ENCODE measurements at places on chromosomes 11 and 22.

- H3K36me3 ChIP-seq: no peaks in the 10 kb centered on the region
- DNase-seq: no peak
- H3K4me3 ChIP-seq: no peak overlapping the region
- no peaks in the 10 kb centered on the region for H3K27me3 ChIP-seq
- H3K27ac ChIP-seq: no peak overlapping the region
Observed at GRCh38 chr11:104524254-104524653, 360.3 kb upstream of the PDGFD start.

- H3K27me3 ChIP-seq: no peaks in the 10 kb centered on the region
- DNase-seq: no peak
- H3K4me3 ChIP-seq: no peak overlapping the region
- no peaks in the 10 kb centered on the region for H3K36me3 ChIP-seq
Observed at GRCh38 chr11:27418356-27418755, 54.2 kb downstream of the LGR4 start.

- DNase-seq: no peak
- H3K27me3 ChIP-seq: no peaks in the 10 kb centered on the region
- H3K4me3 ChIP-seq: no peak overlapping the region
- H3K4me1 ChIP-seq: no peaks in the 10 kb centered on the region
- H3K27ac ChIP-seq: no peak overlapping the region
Observed at GRCh38 chr11:57776577-57777210, 15.1 kb downstream of the CTNND1 start.

DNA sequence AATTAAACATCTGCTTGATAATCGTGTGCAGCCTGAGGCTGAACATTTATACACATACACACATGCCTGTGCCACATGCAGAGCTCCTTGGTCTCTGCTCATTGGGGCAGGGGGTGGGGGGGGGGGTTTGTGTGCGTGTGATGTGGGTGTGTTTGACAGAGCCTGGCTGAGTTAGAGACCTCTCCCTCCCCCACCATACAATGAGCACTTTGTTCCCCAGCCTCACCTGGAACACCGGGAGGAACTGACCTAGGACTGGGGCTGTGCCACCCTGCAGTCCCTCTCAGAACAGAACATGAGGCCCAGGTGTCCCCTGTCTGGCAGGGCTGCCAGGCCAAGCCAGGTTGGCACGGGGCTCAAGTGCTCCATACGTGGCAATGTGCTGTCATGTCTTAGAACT is 96.6 kb downstream of the TP53I11 start:
- no peaks in the 10 kb centered on the region for H3K4me1 ChIP-seq
- no peak for DNase-seq
- no peaks in the 10 kb centered on the region for H3K36me3 ChIP-seq
- H3K27me3 ChIP-seq: no peaks in the 10 kb centered on the region

DNA sequence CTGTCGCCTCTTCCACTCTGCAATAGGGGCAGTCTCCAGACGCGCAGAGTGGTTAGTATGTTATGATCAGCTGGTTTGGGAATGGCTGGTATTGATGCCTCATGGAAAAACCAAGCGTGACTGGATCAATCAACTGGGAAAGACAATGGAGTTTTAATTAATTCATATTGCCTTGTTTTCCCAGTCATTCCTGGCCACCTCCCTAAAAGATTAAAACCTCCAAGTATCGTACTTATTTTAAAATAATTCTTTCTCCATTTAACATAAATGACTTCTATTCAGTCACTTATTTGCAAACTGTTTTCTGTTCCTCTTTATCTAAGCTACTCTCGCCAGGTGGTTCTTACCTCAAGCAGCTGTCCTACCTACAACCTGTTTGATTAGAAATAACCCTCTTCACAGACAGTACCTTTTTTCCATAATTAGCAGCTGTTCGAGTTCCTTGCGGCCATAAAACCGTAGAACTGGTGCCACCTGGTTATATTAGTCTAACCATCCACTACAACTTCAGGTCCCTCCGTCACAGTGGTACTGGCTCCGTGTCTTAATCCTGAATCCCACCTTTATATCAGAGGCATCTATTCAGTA is 898 bp downstream of the ZNF215 start:
- no peak overlapping the region for H3K4me3 ChIP-seq
- H3K27me3 ChIP-seq: peaks cover 18% of the 10 kb centered on the region
- no peak overlapping the region for H3K27ac ChIP-seq
- H3K4me1 ChIP-seq: peaks cover 18% of the 10 kb centered on the region
- DNase-seq: no peak
- H3K36me3 ChIP-seq: no peaks in the 10 kb centered on the region

DNA sequence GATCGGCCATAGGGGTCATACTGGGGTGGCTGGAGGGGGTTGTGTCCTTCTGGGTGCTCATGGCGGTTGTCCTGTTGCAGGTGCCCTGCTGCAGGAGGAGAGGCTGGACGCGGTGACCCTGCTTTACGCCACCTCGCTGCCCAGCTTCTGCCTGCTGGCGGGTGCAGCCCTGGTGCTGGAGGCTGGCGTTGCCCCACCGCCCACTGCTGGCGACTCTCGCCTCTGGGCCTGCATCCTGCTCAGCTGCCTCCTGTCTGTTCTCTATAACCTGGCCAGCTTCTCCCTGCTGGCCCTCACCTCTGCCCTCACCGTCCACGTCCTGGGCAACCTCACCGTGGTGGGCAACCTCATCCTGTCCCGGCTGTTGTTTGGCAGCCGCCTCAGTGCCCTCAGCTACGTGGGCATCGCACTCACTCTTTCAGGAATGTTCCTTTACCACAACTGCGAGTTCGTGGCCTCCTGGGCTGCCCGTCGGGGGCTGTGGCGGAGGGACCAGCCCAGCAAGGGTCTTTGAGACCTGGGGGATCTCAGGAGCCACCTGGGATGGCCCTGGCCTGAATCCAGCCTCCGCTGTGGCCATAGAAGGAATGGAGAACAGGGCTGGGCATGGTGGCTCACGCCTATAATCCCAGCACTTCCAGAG is 11.1 kb downstream of the SLC35E4 start:
- H3K27me3 ChIP-seq: no peaks in the 10 kb centered on the region
- H3K4me3 ChIP-seq: no peak overlapping the region
- H3K36me3 ChIP-seq: no peaks in the 10 kb centered on the region
- H3K27ac ChIP-seq: no peak overlapping the region
- H3K4me1 ChIP-seq: peaks cover 9% of the 10 kb centered on the region

DNA sequence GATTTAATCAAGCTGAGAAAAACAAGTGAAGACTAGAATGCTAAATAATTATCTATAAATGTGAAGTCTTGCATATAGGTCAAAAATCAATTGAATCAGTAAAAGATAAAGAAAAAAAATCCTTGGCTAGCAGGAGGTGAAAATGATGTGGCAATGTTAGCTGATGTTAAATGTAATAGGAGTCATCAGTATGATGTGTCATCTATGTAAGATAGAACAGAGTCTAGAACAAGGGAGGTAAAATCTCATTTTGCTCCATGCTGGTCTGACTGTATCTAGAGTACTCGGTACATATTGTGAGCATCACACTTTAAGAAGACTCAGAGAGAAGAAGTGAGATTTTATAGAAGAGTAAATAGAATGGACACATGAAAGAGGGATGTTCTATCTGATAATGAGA is 721.2 kb downstream of the ETS1 start:
- H3K4me1 ChIP-seq: no peaks in the 10 kb centered on the region
- H3K27ac ChIP-seq: no peak overlapping the region
- H3K36me3 ChIP-seq: no peaks in the 10 kb centered on the region
- no peak for DNase-seq
- H3K27me3 ChIP-seq: no peaks in the 10 kb centered on the region

DNA sequence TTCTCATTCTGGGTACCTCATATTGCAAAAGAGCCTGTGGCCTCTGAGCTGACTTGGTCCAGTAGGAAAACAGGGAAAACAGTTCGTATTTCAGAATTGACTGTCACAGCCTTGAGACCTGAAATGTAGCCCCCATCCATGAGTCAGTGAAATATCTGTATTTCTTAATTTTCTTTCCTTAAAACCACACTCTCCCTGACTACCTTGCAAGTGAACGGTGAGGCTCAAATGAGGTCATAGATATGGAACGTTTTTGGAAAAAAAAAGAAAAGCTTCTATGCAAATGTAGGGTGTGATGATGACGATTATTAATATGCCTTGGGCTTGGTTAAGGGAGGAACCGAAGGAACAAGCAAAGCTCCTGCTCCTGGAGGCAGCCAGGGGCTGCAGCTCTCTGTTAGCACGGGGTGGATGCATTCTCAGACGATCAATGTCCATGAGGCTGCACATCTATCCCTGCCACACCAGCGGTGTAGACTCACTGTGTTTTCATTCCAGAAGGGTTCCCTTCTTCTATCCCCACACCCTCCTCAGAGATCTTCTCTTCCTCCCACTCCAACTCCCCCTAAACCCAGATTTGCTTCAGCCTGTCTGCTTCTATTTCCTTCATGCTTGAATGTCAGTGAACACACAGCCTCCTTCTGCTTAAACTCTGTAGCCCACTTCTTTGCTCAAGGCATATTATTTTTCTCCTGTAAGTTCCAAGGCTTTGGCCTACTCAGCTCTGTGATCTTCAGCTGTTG is 29.2 kb upstream of the SCN3B start:
- peaks cover 5% of the 10 kb centered on the region for H3K4me1 ChIP-seq
- DNase-seq: no peak
- H3K4me3 ChIP-seq: no peak overlapping the region
- H3K27me3 ChIP-seq: no peaks in the 10 kb centered on the region
- H3K27ac ChIP-seq: no peak overlapping the region
- H3K36me3 ChIP-seq: no peaks in the 10 kb centered on the region

DNA sequence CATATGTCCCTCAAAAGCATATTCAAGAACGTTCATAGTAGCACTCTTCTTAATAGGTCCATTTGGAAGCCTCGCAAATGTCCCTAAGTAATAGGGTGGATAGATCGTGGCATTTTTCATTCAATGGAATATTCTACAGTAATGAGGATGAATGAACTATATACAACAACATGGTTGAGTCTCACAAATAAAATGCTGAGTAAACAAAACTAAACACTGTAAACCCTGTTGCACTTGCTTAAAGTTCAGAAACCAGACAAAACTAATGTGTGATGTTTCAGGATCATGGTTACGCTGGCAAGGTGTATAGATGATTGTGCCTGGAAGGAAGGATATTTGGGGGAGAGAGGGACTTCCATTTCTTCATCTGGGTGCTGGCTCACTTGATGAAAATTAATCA is 90.4 kb upstream of the RASSF10 start:
- H3K27me3 ChIP-seq: no peaks in the 10 kb centered on the region
- no peaks in the 10 kb centered on the region for H3K4me1 ChIP-seq
- H3K27ac ChIP-seq: no peak overlapping the region
- H3K36me3 ChIP-seq: no peaks in the 10 kb centered on the region
- H3K4me3 ChIP-seq: no peak overlapping the region

- no peaks in the 10 kb centered on the region for H3K4me1 ChIP-seq
- no peak for DNase-seq
- no peaks in the 10 kb centered on the region for H3K27me3 ChIP-seq
- H3K36me3 ChIP-seq: no peaks in the 10 kb centered on the region
- H3K27ac ChIP-seq: no peak overlapping the region
Observed at GRCh38 chr11:3156282-3156660, 8.8 kb downstream of the OSBPL5 start.

GRCh38 chr22:49756676-49757075 is 71.0 kb downstream of the BRD1 start:
- no peaks in the 10 kb centered on the region for H3K36me3 ChIP-seq
- no peaks in the 10 kb centered on the region for H3K27me3 ChIP-seq
- no peak for DNase-seq
- H3K27ac ChIP-seq: no peak overlapping the region
